ENCODE measurements at places on chromosomes 5 and 9. TPM values are rescaled to one million over a fixed set of nuclear protein-coding genes. Genes with fewer than 3 reads are reported as not detected.

The BSPRY gene
- not detected for total RNA-seq

The GPRIN1 gene
- 14.0 TPM for total RNA-seq

The SH3GLB2 gene
- total RNA-seq: 17.2 TPM

The OR1J2 gene
- not detected for total RNA-seq

Measured in H4 (cell line).